Colonic mucosa (tissue), 4 donors: ENCODE measurements at places on chromosomes 12 and 14. TPM values are rescaled to one million over a fixed set of nuclear protein-coding genes. Genes with fewer than 3 reads are reported as not detected.

- peak; percentile 77 for DNase-seq
Measured at GRCh38 chr14:55102141-55102621, 26.9 kb upstream of the LGALS3 start.

GRCh38 chr12:106837782-106838181, 63.3 kb downstream of the RIC8B start:
- DNase-seq = no peak

DNA sequence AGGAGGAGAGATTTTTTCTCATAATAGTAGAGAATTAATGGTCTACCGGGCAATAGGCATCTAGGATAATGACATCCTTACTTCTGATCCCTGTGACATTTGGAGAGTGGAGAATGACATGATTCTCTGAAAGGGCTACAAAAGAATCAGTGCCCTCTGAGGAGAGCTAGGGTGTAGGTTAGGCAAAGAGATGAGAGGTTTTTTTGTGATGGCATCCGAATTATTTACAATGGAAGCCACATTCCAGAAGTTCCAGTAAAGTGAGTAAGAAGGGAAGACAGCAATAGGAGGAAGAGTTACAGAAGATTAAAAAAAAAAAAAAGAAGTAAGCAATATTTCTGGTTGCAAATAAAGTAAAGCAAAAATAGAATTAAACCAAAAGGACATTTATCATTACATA, 478.0 kb downstream of the RMST start:
- DNase-seq = no peak

- peak; percentile 62 for DNase-seq
Measured at GRCh38 chr12:12883369-12884001, 7.9 kb upstream of the GPRC5A start.

DNA sequence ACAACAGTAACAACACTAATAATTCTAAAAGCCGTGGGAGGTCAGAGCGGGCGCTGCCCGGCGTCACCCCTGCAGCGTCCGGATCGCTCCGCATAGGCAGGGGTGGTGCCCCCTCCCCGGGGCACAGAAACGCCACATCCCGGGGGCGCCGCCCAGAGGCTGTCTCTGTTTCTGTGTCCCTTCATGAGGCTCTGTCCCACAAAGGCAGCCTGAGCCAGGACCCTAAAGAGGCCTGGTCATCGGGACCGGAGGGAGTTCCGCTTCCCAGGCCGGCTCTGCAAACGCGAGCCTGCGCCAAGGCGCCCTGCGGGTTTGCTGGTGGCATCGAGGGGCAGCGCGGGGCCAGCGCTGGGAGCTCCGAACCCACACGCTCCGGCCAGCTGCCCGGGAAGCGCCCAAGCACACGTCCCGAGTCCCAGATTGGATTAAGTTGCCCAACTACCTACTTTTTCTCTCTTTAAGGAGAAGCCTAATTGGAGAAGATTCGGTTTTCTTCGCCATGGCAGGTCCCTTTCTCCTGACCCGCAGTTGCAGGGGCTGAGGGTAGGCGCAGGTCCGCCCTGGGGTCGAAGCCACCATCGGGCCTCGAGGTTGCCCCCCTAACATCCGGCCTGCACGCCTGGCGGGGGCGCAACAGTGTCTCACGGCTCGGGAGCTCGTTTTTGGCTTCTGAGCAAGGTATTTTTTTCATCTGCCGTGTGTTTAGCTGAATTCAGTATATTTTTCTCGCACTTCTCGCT, 421.7 kb downstream of the VRK1 start:
- no peak for DNase-seq

PNN gene
- 52.4 TPM for total RNA-seq

KCNH3 gene
- 0.05 TPM for total RNA-seq
